Activated CD4-positive, alpha-beta memory T cell treated with anti-CD3 and anti-CD28 coated beads for 36 hours (primary cell): ENCODE measurements at places on chromosomes 7 and 10.

- DNase-seq, result no peak
Measured at GRCh38 chr10:63343476-63343875, 122.3 kb downstream of the JMJD1C start.

DNA sequence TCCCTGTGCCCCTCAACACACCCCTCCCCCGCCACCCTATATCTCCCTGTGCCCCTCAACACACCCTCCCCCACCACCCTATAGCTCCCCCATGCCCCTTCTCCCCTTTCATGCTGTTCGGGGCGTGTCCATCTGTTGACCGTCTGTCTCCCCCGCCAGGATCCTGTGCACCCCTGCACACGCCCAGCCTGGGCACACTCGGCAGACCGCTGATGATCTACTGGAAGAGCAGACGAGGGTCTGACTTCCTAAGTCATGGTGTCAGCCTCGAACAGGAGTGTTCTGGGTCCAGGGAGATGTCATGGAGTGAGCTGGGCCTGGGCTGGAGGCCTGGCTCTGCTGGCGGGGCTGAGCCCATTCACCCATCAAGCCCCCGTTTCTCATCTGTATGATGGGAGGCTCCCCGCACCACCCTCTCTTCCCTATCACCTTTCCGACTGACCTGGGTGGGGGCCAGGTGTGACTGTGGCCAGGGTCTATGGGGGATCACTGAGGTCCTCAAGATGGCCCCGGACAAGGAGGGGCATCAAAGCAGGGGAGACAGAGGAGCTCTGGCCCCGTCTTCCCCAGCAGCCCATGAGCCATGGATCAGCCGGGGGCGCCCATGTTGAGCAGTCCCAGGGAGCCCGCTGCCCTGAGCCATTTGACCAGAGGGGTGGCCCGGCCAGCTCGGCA, 48.3 kb downstream of the PDGFA start:
- DNase-seq, result no peak

DNA sequence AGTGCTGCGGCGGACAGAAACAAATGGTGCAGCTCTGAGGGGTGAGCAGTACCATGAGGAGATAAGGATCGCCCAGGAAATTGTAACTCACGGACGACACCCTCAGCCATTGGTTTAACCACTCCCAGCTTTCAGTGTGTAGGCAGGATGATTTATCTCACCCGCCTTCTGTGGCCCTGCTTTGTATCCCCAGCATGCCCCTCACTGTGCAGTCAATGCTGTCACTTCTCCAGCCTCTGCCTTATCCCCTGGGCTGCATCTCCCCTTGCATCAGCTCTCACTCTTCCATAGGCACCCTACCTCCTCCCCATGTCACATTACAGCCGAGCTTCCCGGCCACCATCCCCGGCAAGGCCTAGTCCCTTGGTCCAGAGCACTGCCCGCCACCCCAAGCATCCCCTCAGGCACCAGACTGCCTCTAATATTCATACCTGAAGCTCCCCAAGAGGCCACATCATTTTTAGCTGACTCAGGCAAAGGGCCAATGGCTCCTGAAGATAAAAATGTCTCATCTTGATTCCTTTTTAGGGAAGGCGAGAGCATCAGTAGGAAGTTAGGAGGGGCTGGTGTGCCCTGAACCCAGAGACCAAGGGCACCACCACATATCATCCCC, 77.1 kb downstream of the CARD11 start:
- DNase-seq, result no peak

GRCh38 chr10:47256751-47257336, 43.2 kb upstream of the GDF10 start:
- peak; percentile 59 for DNase-seq

DNA sequence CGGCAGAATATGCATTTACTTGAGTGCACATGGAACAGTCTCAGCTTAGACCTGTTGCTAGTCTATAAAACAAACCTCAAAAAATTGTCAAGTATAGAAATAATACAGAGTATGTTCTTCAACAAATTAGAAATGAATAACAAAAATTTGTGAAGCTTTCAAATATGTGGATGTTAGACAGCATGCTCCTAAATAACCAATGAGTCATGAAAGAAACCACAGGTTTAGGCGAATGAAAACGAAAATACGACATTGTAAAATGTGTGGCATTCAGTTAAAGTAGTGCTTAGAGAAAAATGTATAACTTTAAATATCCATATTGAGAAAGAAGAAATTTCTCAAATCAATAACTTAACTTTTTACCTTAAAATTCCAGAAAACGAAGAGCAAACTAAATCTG, 760.0 kb upstream of the SORCS1 start:
- DNase-seq, result no peak

DNA sequence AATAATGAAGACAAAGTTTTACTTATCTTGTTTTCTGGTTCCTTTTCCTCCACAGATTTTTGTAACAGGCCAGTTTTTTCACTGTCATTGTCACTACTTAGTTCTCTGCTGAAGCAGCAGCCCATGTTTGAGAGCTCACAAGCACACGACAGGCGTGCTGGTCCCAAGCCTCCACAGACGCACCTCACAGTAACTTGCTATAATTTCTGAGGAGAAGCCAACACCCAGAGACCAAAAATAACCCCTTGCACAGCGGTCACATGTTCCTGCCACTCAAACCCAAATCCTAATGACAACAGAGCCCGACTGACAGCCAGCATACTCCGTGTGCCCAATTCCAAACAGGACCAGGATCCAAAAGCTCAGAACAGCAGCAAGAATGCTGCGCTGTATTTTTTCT, 58.5 kb downstream of the LARP4B start:
- DNase-seq, result no peak

- DNase-seq, result peak; percentile 26
Measured at GRCh38 chr10:7337431-7338171, 73.2 kb downstream of the SFMBT2 start.

DNA sequence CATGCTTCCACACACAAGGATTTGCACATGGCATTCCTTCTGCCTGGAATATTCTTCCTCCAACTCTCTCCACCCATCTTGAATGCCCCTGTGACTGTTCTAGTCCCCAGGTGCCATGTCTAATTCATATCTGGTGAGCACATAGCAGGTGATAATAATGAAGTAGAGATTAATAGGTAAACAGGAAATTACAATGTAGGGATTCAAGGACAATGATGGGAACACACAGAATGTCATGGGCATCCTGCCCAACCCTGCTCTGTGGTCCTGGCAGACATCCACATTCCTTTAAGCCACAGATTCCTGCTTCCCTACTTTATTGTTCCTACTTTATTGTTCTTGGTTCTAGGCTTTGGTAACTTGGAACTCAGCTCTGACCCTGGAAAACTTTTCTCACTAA, 115.8 kb downstream of the THSD7A start:
- DNase-seq, result no peak

DNA sequence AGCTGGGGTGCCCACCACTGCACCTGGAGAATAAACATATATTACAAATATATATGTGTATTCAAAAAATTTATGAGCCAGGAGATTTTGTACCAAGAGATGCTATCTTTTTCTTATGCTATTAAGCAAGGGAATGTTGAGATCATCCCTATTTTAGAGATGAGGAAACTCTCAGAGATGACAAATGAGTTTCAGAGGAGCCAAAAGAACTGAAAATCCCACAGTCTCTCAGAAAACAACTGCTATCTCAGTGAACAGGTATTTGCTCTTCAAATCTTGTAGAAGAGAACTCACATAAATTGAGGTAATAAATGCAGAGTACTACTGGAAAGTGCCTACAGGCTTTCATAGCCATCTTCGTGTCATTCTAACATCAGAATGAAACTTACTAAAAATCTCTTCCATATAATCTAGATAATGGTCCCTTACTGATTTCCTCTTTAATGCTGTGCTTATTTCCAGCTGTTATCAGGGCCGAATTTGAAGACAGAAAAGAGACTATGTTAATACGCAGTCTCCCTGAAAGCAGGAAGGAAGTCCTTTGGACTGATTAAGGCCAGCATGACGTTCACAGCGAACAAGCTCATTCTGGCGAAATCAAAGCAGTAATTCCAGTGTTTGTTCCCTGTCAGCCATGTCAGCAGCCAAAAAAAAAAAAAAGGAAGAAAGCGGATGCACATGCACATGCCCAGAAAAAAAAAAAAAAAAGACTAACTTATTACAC, 29.4 kb upstream of the ANAPC16 start:
- no peak for DNase-seq

DNA sequence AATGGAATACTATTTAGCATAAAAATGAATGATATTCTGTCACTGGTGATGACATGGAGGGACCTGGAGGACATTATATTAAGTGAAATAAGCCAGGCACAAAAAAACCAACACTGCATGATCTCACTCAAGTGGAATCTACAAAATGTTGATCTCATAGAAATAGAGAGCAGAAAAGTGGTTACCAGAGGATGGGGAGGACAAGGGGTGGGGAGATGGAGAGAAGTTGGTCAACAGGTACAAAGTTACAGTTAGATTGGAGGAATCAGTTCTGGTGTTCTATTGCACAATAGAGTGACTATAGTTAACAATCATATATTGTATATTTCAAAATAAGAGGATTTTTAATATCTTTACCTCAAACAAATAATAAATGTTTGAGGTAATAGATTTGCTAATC, 24.7 kb upstream of the SLC18A3 start:
- DNase-seq, result no peak
